ENCODE measurements at places on chromosomes 12 and 14. TPM values are rescaled to one million over a fixed set of nuclear protein-coding genes. Genes with fewer than 3 reads are reported as not detected.

The SOCS2 gene
- total RNA-seq: 15.7 TPM

The PRORP gene
- total RNA-seq: 36.4 TPM

The FKBP3 gene
- 120 TPM for total RNA-seq

The RAD9B gene
- 0.13 TPM for total RNA-seq

The GZMH gene
- total RNA-seq: not detected

The CLEC4C gene
- total RNA-seq: not detected

The C1QL4 gene
- 6.4 TPM for total RNA-seq
